A549 treated with ZK216348 at 1 μM for 4 hours (cell line): ENCODE measurements at places on chromosomes 13 and 19. TPM values are rescaled to one million over a fixed set of nuclear protein-coding genes. Genes with fewer than 3 reads are reported as not detected.

ZNF799 gene
- 1.3 to 2.2 TPM (median 1.6 TPM) in 5 replicates for total RNA-seq

HSH2D gene
- total RNA-seq: 0.11 to 0.19 TPM in 2 of 5 replicates, not detected in the others

NLRP7 gene
- 0.08 TPM in 1 of 5 replicates, not detected in the others for total RNA-seq

ANGPTL4 gene
- total RNA-seq: 297 to 524 TPM (median 412 TPM) in 5 replicates

ZNF569 gene
- total RNA-seq: 4.0 to 5.9 TPM (median 4.4 TPM) in 5 replicates

UFM1 gene
- total RNA-seq: 19.1 to 39.1 TPM (median 24.7 TPM) in 5 replicates

AMER2 gene
- not detected in 5 replicates for total RNA-seq

ANKLE1 gene
- total RNA-seq: 0.12 to 0.90 TPM (median 0.52 TPM) in 5 replicates
